Tibial artery (tissue), 4 donors: ENCODE measurements at places on chromosomes 1 and 21.

DNA sequence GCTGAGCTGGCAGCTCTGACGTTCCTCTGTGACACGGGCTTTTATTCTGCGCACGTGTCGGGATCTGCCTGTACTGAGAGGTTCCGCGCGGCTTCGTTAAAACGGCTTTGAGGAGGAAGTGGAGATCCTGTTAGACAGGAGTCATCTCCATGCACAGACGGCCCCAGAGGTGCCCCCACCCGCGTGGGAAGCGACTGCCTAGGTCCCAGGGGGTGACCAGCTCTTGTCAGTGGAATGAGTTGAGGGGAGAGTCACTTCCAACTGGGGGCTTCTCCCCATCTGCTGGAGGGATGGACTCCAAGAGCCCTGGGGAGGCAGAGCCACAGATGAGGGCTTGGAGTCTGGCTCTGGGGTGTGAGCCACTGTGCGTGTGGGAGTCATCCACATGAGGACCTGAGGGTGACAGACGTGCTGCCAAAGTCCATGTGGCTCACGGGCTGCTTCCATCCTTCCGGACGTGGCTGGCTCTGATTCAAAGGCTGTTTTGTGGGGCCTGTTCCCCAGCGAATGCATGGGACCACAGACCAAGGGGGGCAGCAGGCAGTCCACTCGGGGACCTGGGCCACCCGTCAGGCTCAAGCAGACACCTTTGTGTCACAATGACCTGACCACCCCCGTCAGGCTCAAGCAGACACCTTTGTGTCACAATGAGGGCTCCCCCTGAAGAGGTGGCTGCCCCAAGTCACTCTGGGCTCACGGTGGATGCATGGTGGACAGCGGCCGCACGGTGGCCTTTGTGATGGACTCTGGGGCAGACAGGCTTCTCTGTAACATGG, 26.8 kb downstream of the PTTG1IP start:
- peak; percentile 85 for DNase-seq

GRCh38 chr1:205062319-205062718, 19.3 kb downstream of the CNTN2 start:
- no peak for DNase-seq

GRCh38 chr1:21669258-21670058, at the start of gene RAP1GAP:
Gene RAP1GAP (minus strand): TSS chr1:21669357. CDS start chr1:21620032, 49,325 bp downstream.
- peak; percentile 64 for DNase-seq

DNA sequence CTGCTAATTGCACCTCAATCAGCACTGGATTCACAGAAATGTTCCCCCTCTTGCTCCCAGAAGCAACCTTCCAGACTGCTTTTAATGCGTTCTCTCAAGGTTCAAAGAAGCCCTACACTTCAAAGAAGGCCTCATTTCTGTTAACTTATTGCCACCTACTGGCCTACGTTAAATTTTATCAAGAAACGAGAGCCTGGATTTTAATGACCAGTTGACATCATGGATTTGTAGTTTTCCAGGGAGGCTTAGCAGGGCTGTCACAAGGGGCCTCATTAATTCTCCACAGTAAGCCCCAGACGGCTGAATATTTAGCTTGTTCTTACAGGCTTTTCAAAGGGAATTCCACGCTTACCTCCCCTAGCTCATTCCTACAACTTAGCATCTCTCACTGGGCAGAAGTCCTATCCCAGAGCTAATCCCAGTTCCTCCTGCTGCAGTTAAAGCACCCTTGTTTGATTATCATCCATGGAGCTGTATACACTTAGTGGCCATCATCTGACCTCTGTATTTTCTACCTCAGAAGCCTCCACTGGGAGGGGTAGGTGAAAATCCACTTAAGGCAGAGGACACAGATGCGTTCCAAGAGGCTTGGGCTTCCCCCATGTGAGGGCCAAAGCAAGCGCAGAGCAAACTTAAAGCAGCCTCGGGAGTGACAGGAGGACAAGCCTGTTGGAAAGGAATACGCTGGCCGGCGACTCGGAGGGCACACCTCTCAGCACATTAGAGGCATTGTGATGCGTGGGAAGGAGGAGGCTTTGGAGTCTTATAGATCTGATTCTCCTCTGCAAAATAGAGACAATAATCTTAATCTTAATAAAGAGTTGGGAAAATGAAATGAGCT, 32.2 kb upstream of the CYP4X1 start:
- no peak for DNase-seq

- DNase-seq = no peak
These were observed 6.9 kb upstream of the FBLIM1 start for GRCh38 chr1:15751717-15752116.

GRCh38 chr21:45126204-45126626, 51.8 kb downstream of the ADARB1 start:
- no peak for DNase-seq

DNA sequence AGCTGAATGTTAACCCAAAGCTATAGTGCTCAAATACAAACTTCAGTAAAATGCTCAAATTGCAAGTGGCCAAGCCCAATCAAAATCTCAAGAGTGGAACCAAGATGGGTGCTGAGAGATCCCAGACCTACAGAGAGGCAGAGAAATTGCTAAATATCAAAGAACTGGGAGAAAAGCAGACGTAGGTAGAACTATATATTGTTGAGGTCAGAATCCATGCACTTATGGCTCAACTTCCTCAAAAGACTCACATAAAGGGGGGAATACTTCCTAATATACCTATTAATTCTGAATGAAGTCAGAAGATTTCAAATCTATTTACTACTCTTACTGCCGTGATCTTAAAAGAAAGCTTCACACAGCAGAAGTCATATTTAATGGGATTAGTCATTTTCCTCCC, 65.2 kb downstream of the PUM1 start:
- DNase-seq = no peak

DNA sequence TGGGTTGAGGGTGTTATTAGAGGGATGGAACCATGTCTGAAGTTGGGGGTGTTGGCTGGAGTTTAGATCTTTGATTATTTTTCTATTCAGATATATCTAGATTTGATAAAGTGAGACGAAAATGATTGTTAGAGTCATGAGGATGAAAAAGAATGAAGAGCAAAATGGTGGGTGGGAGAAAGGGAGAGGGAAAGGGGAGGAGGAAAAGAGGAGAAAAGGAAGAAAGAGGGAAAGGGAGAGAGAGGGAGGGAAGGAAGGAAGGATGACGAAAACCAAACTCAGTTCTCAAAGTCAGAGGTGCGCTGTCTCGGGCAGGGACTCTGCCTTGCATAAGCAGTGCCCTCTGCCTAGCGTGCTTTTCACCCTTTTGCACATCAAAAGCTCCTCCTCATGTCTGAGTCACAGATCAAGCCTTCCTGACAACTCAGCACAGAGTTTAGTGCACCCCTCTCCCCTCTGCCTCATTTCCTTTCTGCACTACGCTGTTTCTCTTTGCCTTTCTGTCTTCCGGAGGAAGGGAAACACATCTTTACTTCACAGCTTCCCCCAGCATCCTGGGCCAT, 225.8 kb upstream of the PROX1 start:
- DNase-seq = no peak

- DNase-seq = no peak
These were observed 13.4 kb downstream of the RNASEL start for GRCh38 chr1:182575540-182576149.

DNA sequence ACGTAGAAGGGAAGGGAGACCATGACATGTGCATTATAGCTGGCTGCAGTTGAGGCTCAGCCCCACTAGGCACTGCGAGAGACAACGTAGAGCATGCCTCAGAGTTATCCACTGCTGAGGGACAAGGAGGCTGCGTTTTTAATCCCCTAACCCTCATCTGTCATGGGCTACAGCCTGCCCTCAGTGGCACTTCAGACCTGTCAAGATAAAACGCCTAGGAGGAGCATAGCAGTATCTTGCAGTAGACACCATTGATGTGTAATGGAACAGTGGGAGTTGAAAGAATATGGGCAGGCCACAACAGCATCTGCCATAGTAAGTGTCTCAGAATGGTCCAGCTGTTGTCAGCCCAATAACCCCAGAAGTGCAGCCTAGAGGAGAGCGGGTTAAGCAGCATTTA, 307.0 kb upstream of the PTBP2 start:
- no peak for DNase-seq
